ENCODE measurements at places on chromosomes 2 and 18.

DNA sequence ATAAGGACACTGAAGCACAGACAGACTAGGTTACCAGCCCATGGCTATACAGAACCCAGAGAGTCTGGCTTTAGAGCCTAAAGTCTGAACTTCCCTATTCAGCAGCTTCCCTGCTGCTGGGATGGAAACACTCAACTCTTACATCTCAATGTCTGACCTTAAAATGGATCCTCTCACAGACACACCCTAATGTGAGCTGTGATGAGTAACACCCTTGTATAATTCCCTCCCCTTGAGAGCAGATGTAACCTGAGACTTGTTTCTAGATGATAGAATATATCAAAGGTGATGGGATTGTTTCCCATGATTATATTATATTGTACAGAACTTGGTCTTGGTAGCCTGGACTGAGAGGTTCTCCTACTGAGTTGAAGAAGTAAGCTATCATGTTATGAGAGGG lies 577.1 kb upstream of the KLHL29 start:
- no peak for DNase-seq

DNA sequence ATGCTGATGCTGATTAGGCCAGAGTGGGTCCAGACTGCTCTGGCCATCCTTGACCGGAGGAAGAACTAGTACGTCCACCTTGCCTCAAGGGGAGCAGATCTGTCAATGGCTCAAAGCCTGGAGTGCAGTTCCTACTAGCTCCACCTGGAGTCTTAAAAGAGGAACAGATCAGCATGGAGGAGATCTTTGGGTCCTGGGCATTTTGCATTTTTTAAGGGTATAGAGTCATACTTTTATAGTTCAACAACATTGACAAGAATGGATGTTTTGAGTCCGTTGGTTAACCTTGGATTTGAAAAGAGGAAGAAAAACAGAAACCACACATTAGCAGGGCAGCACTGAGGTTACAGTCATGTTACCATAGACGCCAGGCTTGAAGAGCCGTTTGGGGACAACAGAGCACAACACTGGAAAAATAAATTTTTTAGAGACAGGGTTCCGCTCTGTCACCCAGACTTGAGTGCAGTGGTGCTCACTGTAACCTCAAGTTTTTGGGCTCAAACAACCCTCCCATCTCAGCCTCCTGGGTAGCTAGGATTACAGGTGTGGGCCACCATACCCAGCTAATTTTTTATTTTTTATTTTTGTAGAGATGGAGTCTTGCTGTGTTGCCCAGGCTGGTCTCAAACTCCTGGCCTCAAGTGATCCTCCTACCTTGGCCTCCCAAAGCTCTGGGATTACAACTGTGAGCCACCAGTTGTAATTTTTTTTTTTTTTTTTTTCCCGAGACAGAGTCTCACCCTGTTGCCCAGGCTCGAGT lies 78.5 kb downstream of the PRKCE start:
- no peak for DNase-seq

- no peak for DNase-seq
These were observed 152.7 kb upstream of the HDAC4 start for GRCh38 chr2:239553376-239554000.

DNA sequence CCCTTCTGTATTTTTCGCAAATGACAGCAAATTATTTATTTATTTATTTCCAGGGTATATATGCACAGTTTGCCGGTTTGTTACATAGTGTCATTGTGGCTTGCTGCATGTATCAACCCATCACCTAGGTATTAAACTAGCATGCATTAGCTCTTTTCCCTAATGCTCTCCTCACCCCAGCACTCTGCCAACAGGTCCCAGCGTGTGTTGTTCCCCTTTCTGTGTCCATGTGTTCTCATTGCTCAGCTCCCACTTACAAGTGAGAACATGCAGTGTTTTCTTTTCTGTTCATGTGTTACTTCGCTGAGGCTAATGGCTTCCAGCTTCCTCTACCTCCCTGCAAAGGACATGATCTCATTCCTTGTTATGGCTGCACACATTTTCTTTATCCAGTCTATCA lies 592.3 kb downstream of the TRIB2 start:
- no peak for DNase-seq

DNA sequence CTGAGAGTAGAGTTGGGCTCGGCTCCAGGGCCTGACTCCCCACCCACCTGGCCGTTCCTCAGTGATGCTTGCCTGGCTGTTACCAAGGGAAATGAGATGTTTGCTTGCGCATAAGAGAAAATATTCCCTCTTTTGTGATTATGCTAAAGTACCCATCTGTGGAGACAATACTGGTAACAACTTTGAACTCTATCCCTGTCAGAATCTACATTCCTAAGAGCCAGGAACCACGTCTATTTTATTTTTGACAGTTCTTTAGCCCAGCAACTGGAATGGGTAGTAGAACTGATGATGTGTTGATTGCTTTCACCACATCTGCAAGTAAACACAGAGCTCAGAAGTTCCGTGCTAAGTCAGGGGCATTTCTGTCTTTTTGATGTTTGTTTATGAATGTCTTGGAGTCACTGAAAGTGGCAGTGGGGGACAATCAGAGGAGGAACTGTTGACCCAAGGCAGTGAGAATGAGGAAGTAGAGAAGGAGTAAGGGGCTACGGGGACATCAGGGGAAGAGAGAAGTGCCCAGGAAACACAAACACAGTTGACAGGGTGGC lies 348.3 kb upstream of the SOX11 start:
- DNase-seq: no peak

GRCh38 chr2:171431677-171432167 lies 2.1 kb downstream of the METTL8 start:
- DNase-seq: no peak

DNA sequence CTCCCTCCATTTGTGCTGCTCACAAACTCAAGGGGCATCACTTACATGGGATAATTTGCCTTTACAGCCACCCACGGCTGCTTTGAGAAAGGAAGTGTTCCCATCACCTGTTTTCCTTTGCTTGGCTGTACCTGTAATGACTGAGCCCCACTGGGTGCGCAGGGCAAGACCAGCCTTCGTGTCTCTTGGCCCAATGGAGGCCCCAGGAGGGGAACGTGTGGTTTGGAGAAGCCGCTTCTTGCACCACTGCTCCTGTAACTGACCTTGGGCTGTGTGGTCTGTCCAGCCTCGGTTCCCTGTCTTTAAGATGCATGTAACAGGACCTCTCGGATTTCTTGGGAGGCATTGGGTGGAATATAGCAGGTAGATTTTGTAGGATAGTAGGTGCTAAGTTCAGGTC lies 41.1 kb downstream of the LDLRAD4 start:
- DNase-seq: no peak

DNA sequence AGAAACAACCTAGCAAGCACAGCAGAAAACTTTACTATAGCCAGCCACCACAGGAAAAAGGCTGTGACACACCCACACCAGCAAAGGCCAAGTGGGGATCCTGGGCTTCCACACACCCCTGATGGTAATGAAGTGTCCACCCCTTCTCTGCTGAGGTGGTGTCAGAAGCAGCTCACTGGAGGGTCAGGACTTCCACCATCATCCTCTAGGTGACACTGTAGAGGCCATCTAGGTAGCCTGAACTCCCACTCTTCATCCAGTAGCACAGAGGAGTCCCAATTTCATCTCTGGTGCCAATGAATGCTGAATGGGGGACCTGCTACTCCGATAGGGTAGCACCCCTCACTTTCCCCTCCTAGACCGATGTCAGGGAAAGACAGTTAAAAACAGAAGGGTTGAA lies 1544.4 kb downstream of the LRP1B start:
- DNase-seq: no peak

DNA sequence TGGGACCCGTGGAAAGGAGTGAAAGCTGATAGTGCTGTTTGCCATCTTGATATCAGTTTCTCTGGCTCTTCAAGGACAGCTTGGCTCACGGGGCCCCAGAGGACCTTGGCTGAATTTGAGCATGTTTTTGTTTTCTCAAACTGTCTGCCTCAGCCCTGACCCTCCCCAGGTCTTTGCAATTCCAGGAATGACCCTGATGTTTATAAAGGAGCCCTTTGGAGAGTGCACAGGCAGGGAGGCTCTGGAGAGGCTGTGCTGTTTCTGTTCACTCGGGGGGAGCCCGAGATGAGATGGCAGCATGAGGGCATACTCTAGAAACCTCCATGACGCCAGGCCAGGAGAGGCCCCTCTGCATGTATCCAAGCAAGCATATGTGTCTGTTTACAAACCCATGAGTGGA lies 16.4 kb downstream of the IGFBP2 start:
- DNase-seq: no peak

- DNase-seq: no peak
These were observed 25.1 kb upstream of the SP3 start for GRCh38 chr2:173990245-173990644.

GRCh38 chr2:231163414-231164095 lies 34.9 kb upstream of the ARMC9 start:
- DNase-seq: no peak

DNA sequence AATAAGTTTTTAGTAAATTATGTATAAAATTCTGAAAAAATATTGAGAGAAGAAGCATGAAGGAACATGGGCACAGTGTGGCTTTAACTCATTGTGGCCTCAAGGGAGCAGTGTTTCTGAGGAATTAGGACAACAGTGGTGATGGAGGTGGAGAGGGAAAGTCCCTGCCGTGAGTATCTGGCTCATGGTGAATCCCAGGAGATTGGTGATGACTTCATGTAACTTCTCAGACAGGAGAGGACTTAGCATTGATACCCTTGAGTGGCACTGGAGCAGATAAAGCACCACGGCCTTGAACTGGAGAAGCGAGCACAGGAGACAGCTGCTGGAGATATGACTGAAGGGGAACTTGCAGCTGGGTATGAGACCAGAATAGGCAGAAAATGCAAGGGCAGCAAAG lies 35.0 kb upstream of the LRP1B start:
- no peak for DNase-seq

DNA sequence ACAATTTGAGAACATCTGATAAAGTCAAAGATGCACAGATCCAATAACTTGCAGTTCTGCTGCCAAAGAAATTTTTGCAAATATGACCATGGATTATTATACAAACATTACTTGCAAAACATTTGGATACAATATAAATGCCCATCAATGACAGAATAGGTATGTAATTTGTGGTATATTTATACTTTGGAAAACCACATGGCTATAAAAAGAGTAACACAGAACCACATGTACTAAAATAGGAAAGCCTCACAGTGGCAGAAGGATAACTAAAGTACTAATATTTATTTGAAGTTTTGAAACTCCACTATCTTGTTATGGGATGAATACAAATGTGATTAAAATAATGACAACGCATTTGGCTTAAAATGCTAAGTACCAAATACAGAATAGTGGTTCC lies 51.8 kb upstream of the DNAJC10 start:
- no peak for DNase-seq

DNA sequence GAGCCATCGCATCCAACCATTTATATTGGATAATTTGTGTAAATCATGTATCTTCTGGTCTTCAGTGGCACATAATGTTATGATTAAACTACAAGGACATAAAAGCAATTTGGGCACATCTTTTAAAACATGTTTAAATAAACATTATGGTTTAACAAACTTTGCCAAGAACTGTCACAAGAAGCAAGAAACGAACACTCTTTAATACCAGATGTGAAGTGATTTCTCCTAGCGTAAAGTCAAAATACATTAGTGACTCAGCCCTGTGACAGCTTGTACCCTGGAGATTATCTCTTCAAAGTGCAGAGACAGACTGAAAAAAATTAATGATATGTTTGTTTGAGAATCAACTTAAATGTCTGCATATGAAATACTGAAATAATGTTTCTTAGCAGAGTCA lies 39.9 kb downstream of the DSEL start:
- no peak for DNase-seq

GRCh38 chr2:151908204-151908882 lies 80.1 kb upstream of the ARL5A start:
- DNase-seq: no peak

DNA sequence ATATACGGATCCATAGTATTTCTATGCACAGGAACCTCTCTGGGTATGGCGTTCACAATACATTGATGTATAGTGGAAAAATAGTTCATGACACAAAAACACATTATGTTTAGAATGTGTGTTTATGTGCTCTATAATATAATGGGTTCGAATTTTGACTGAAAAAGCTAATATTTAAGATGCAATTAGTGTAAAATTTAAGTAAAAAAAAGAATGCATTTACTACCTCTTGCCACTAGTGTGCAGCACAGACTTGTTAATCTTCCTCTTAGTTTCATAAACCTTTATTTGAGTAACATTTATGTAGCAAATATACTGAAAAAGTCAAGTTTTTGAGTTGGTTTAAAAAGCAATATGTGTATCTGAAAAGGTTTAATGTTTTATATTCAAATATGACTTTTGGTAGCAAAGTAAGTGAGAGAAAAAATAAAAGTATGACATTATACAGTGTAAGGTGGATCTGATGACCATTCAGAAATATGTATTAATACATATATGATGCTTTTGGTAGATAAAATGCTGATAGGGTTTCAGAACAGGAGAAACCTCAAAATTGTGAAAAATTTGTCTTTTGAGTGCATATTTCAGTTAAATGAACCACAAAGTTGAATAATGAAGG lies 49.4 kb downstream of the CCDC102B start:
- no peak for DNase-seq

GRCh38 chr2:182248362-182248761 lies 178.5 kb downstream of the PDE1A start:
- DNase-seq: no peak

DNA sequence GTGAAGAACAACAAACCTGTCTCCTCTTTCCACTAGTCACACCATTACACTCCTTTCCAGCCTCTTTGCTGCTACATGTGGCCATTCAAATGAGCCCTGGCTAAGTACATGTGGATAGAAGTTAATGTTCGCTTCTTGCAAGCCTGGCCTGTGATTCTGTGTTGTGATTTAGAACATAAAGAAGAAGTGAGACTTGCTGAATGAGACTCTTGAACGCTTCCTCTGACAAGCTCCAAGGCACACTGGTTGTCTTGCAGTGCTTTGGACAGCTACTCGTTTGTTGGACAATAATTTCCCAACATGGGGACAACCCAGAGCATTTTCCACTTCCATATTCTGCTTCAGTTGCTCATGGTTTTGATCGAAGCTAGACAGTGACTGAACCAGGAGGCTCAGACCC lies 57.3 kb downstream of the CCDC74A start:
- no peak for DNase-seq

- DNase-seq: no peak
These were observed 276.1 kb upstream of the PKDCC start for GRCh38 chr2:41771710-41772109.

All from right forelimb (tissue), 1 donor.